Activated T-helper 9 cell treated with anti-CD3 and anti-CD28 coated beads, Interleukin-2, amount 50 U/mL, for 16 hours (primary cell): ENCODE measurements at places on chromosomes 13 and 19.

- no peak for DNase-seq
These were observed 2041.1 kb downstream of the OLFM4 start for GRCh38 chr13:55069746-55070145.

- no peak for DNase-seq
These were observed 20.9 kb downstream of the ZNF536 start for GRCh38 chr19:30393046-30393445.

DNA sequence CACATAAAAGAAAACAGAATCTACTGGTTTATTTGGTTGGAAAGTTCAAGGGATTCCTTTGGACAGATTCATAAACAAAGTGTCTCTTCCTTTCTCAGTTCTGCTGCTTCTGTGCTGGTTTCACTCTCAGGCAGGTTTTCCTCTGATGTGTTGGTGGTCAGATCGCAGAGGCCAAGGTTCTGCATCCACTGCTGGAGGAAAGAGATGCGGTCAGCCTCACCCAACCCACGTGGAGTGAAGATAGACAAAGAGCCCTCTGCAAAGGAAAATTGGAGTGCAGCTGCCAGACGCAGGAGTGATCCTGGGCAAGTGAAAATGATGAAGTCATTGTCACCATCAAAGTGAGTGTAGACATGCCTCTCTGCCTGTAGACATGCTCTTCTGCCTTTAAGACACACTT is 352.0 kb downstream of the TSHZ3 start:
- no peak for DNase-seq

DNA sequence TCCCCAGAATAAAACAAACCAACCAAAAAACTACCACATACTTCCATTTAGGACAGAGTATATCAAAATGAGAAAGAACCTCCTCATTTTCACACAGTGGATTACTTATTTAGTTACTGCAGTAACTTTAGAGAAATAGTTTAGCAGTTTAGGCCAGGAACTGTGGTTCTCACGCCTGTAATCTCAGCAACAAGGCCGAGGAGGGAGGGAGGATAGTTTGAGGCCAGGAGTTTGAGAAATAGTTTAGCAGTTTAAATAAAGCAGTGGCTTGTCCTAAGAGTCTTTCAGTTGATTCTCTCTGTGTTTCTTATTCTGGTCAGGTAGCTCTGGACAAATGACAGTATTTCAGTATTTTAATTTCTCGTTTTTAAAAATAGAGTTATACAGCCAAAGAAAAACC is 9.4 kb downstream of the HMGB1 start:
- no peak for DNase-seq

- DNase-seq = no peak
These were observed 2.2 kb downstream of the ZSCAN22 start for GRCh38 chr19:58328999-58329398.
